NCI-H2171 (cell line): ENCODE measurements at places on chromosomes 16 and 17.

GRCh38 chr16:76988526-76988925 lies 202.5 kb upstream of the MON1B start:
- DNase-seq = no peak

DNA sequence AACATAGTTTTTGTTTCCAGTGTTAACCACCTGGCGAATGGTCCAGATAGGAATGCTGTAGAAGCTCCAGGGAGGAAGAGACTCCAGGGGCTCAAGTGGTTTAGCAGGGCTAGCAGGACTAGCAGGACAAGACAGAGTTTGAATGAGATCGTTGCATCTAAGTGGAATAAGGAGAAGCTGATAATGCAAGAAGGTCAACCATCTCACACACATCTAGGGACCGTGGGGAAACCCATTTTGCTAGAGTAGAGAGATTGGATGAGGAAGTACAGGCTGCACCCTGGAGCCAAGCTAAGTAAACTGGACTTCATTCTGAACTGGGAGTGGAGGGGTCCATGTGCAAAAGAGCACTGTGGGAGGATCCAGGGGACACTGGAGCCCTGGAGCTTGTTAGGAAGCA lies 86.1 kb upstream of the HSBP1 start:
- DNase-seq = no peak

DNA sequence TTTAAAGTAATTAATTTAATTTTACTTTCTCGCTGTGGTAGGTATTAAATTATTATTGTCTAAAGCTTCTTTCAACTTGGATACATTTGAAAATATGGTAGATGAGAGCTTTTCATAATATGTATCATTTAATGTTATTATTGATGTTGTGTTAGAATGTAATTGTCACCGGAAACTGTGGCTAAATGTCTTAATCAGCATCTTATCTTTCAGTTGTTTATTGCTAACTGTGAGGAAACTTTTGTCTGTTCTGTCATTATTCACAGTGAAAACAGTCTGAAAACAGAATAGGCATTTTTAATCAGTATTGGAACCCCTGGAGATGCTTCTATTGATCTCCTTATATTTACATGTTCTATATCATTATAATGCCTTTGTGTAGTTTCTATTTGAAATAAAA lies 120.7 kb downstream of the STXBP4 start:
- DNase-seq = no peak

- peak; percentile 58 for DNase-seq
Observed at GRCh38 chr17:42760652-42761581, at the start of gene RAMP2. Gene RAMP2 (plus strand): TSS chr17:42761227. CDS start chr17:42761262, 35 bp downstream.

DNA sequence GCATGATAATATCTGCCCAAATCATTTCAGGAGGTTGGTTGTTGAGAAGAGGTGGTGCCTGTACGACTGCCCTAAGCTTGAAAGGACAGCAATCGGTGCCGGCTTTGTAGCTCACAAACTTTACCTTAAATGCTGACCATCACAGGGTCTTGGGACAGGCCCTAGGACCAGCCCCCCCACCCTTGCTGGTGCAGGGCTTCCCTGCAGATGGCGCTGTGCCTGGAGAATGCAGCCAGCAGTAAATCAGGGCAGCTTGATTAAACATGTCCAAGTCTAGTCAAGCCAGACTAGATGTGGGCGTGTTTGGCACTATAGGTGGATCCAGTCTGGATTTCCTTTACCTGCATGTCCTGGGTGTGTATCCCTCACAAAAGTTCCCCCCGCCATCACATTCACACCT lies 135.5 kb upstream of the CRHR1 start:
- DNase-seq = no peak

- no peak for DNase-seq
Observed at GRCh38 chr17:9367156-9367555, 208.5 kb downstream of the STX8 start.

DNA sequence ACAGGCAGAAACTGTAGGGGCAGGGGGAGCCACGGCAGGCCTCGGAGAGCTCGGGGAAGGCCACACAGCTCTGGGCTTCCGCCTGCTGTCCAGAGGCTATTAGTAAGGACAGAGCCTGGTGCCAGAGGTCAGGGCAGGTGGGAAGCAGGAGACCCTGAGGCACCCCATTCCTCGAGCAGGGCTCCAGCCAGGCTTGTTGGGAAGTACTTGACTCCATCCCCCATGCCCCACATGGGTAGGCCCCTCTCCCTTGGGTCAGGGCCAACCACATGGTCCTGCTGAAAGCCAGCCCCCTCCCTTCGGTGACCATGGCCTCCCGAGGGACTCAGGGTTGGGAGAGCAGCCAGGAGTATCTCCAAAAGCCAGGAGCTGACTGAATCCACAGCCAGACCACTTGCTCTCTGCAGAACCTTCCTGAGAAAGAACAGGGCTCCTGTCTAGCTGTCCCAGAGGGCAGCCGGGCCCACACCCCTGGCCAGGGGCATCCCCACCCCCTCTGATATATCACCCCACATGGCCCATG lies 17.4 kb upstream of the MPRIP start:
- DNase-seq = no peak

- DNase-seq = peak; percentile 52
Observed at GRCh38 chr17:70622368-70623260, 453.3 kb downstream of the KCNJ2 start.

- no peak for DNase-seq
Observed at GRCh38 chr16:66459878-66460277, 32.8 kb downstream of the BEAN1 start.

DNA sequence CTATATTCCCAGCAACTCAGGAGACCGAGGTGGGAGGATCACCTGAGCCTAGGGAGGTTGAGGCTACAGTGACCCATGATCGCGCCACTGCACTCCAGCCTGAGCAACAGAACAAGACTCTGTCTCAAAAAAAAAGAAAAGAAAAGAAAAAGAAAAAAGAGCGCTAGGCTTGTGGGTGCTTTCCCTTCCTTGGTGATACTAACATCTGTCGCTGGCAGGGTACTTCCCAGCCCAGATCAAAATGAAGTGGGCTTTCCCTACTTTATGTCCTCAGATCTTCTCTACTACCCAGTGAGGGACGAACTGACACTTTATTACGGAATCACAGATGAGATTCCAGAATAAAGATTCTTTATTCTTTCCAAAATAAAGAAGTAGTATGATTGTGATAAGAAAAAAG lies 103.8 kb upstream of the NOL11 start:
- DNase-seq = peak; percentile 19

DNA sequence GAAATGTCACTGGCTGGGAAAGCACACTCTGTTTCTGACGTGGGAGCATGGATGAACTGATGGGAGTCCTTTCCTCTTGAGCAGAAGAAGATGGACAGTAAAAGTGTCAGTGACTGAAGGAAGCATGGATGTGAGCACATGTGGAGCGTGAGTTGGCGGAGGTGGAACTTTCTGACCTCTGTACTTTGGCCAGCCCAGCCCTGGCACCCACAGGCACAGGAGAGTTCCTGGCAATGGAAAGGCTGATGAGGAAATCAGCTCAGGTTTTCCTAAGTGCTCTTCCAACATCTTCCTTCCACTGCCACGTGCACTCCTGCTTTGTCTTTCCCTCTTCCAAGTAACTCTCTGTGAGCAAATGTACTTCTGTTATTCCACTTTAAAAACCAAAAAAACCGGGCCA lies 276.8 kb downstream of the NTN1 start:
- no peak for DNase-seq

DNA sequence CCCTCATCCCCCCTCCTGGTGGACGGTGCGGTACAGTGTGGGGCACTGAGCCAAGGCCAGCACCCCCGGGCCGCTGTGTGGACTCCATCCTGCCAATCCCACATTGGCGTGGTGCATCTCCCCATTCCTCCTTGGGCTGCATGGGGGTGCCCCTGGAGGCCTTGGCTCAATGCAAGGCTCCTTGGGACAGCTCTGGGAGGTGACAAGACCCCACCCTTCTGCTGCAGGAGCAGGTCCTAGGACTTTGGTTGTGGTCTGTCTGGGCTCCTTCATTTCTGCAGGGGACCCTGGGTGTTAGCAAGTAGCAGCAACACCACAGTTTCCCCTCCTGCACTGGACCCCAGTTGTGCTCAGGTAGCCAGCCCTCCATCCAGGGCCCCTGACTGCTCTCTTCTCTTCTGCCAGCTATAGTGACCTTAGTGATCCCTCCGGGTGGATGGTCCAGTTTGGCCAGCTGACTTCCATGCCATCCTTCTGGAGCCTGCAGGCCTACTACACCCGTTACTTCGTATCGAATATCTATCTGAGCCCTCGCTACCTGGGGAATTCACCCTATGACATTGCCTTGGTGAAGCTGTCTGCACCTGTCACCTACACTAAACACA lies 1.3 kb downstream of the PRSS21 start:
- no peak for DNase-seq

- DNase-seq = no peak
Observed at GRCh38 chr17:62670202-62670821, 42.8 kb downstream of the MRC2 start.

DNA sequence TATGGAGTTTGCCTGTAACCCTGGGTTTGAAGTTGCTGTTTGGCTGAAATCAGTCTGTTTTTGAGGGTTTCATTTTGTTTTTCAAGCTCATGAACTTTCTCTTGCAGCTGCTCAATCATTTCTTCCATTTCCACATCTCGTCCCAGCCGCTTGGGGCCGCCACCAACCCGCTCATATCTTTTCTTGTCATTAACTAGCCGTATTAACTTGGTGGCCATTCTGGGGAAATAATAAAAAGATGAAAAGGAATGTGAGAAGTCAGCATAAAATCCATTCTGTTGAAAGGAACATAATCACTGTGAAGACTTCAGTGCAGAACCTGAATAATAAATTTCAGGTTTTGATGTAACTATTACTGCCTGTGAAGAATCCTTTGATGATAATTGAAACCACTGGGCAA lies 11.5 kb downstream of the RPGRIP1L start:
- DNase-seq = no peak

DNA sequence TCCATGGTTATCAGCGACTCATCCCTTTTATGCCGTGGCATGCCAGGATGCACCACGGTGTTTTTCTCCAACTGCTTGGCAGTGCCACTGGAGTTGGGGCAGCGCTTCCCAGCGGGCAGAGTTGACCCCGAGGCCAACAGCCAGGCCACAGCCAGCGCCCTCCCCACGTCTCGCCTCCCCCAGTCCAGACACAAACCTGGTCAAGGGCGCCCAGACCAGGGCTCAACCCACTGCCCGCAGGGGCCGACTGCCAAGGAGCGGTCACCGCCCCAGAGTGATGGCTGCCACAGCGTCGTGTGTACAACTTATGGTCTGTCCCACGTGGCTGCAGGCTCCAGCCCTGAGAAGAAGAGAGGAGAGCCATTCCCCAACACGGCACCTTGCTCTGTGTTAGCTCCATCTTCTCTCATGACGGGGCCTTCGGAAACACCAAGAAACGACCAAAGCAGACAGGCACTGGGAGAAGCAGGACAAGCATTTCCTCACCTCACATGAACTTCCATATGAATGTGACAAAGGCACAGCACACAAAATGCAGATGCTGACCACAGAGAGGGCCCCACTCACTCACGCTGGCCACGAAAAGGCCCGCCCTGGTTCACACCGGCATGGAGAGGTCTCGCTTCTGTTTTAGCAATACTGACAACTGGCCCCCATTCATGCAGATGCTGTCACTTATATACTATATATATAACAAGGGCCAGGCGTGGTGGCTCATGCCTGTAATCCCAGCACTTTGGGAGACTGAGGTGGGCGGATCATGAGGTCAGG lies 27.0 kb downstream of the AXIN1 start:
- no peak for DNase-seq

- no peak for DNase-seq
Observed at GRCh38 chr17:63940584-63940983, 8.5 kb upstream of the CD79B start.

DNA sequence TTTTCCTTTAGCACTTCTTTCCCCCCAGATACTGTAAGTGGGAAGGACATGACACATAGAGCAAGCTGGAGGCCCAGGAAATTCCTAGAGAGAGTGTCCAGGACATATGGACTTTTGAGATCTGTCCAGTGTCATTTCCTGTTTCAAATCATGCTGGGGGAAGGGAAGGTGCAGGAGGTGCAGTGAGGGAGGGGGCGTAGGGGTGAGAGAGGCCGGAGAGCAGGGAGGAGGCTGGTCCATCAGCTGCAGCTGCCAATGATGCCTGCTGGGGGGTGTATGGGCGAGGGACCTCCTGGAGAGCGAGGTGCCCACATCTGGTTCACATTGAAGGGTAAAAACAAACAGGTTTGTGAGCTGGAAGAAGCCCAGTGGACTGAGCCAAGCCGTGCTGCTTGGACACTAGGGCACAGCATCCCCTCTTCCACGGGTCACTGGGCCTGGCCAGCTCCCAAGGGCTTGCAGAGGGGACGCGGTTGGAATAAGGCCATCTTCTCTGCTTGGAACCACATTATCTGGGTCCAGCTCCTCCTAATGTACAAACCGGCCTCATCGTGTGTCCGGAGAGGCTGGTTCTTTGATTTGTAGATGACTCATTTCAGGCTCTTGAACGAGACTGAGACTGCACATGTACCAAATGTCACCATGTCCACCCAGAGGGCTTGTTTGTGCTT lies 70.4 kb upstream of the SMURF2 start:
- DNase-seq = no peak

GRCh38 chr17:82985428-82985805 lies 94.0 kb upstream of the METRNL start:
- DNase-seq = no peak

GRCh38 chr17:40358323-40359038 lies 6.1 kb downstream of the GJD3 start:
- DNase-seq = peak; percentile 73

GRCh38 chr16:11042191-11042590 lies 97.8 kb downstream of the CLEC16A start:
- DNase-seq = no peak

GRCh38 chr16:73713778-73714495 lies 582.7 kb upstream of the PSMD7 start:
- no peak for DNase-seq

GRCh38 chr16:80100186-80100585 lies 440.6 kb upstream of the DYNLRB2 start:
- DNase-seq = no peak

DNA sequence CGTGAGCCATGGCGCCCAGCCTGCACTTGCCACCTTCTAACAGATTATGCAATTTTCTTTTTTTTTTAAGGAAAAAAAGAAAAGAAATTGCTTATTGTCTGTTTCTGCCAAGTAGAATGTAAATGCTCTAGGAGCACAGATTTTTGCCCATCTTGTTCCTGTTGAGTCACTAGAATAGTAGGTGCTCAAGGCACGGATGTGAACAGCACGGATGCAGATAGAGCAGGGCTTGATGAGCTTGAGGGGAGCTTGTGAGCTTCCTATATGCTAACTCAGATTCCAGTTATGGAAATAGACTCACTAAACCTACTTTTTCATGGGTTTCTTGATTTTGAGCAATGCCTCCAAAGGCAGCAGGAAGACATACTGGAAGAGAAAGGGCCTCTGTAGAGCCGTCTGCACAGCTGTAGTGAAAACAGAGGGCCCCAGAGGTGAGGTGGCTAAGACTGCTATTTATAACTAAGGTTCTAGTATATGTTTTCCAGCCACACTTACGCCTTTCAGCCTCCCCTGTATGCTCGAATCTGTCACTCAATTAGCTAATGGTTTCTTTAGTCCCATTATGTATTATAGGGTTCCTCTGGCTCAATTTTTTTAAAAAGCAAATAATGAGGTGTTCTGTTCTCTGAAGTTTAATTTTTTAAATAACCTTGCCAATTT lies 72.8 kb downstream of the WWP2 start:
- no peak for DNase-seq
